Colonic mucosa (tissue), 4 donors: ENCODE measurements at places on chromosomes 2 and 18. TPM values are rescaled to one million over a fixed set of nuclear protein-coding genes. Genes with fewer than 3 reads are reported as not detected.

The TRIM43 gene
- not detected for total RNA-seq

DNA sequence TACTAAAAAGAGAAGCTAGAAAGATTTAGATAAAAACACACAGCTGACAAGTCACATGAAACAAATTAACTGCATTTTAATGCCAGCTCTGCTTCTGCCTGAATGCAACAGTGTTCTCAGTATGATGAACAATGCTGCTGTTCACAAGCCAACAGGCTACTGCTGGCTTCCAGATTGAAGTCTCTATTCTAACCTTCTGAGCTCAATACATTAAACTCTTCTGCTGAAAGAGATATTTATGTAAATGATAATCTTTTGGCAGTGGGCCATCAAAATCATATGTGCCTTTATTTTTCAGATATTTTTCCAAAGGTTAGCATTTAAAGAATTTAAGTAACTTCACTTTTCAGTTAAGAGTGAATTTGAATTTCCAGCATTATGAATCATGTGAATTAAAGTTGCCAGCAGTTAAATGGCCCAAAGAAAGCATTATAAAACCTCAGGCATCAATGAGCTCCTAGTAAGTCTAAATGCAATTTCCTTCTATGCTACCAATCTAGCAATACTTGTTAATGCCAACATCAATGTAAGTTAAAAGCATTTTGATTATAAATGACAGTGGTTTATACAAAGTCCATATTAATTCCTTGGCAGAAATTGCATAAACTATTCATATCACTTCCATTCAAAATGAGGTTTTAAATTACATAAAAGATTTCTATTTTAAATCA lies 72.4 kb downstream of the ID2 start:
- no peak for DNase-seq

The GLI2 gene
- total RNA-seq: 1.3 TPM

The PLEKHH2 gene
- 5.5 TPM for total RNA-seq

GRCh38 chr18:73959352-73959751 lies 188.3 kb downstream of the FBXO15 start:
- DNase-seq: no peak
